ENCODE measurements at places on chromosomes 12 and 14.

DNA sequence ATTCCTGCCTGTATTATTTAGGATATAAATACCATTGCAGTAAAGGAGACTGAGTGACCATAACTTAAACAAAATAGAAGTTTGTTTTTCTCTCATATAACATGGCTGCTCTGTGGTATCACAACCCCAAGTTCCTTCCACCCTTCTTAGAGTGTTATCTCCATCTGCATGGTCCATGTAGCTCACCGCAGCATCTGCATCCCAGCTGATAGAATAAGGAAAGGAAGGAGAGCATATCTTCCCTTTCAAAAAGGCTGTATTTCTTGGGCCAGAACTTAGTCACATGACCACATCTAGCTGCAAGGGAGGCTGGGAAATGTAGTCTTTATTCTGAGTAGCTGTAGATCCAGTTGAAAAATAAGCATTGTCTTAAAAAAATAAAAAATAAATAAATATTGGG, 184.8 kb upstream of the NUDT4 start:
- no peak for DNase-seq

DNA sequence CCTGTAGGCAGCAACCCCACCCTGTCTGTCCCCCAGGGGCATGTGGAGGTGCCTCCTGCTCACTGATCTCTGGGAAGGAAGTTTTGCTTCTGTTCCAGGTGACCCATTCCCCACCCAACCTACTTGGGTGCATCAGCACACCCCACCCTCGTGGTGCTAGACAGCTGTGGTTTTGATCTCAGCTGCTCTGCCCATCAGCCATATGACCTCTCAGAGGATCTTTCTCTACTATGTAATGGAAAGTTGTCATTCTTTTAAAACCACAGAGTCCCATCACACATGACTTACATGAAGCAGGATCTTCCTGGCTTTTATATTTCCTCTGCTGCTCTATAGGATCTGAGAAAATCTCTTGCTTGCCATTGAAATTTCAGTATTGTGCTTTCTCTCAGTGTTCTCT, 13.5 kb upstream of the KRT82 start:
- no peak for DNase-seq

DNA sequence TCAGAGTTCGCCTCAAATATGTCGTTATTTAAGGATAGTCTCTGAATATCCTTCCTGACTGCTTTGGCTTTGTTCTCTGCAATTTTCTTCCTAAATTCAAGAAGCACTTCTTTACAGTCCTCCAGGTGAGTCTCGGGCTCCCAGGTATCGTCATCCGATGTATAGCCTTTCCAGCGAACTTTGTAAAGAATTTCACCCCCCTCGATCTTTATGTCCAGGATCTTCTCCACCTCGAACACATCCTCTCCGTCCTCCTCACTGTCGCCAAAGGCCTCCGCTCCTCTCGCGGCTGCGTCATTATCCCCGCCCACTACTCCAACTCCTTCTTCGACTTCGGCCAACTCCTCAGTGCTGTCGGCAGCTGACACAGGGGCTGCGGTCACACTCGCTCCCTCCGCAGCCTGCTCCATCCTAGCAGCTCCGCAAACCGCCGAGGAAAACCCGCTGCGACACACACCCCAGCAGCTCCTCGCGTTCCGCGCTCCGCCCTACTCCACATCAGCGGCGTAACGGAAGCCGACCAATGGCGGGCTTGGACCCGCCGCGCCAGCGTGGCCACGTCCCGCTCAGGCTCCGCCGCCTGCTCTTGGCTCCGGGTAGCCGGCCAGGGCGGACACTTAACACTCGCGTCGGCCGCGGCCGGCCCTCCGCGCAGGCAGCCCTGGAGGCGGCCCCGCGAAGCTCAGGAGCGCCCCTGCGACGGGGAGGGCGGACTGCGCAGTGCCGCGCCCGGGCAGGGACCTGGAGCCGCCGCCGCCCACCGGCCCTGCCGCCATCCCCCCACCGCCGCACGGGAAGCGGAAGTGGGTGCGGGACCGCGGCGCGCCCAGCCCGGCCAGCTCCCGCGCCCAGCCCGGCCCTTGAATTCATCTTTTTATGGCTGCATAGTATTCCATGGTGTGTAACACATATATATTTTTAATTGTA, 4.1 kb downstream of the CD163L1 start:
- no peak for DNase-seq

GRCh38 chr12:66661357-66661756, 17.5 kb downstream of the GRIP1 start:
- DNase-seq, result no peak

DNA sequence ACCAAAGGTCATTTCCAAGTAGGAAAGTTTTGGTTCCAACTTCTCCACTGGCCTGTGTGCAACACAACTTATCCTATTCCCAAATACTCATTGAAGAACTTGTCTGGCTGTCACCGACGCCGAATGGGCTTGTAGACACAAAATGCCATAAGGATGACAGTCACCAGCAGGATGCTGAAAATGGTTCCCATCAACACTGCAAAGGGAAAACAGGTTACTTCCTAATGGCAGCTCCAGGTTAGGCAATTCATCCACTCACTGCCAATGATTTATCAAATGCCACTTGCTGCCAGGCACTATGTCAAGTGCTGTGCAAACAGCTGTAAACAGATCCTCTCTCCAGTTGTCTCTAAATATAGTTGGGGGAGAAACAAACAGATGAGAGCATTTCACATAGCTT, 6.1 kb downstream of the C12orf76 start:
- DNase-seq, result no peak

GRCh38 chr12:52792185-52793029, 3.5 kb downstream of the KRT3 start:
- no peak for DNase-seq

DNA sequence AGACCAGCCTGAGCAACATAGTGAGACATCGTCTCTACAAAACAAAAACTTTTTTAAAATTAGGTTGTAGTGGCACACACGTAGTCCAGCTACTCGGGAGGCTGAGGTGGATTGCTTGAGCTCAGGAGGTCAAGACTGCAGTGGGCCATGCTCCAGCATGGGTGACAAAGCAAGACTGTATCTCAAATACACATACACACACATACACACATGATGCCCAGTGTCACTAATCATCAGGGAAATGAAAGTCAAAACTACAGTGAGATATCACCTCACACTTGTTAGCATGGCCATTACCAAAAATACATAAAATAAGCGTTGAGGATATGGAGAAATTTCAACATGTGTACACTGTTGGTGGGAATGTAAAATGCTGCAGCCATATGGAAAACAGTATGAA, 33.2 kb upstream of the KICS2 start:
- no peak for DNase-seq

DNA sequence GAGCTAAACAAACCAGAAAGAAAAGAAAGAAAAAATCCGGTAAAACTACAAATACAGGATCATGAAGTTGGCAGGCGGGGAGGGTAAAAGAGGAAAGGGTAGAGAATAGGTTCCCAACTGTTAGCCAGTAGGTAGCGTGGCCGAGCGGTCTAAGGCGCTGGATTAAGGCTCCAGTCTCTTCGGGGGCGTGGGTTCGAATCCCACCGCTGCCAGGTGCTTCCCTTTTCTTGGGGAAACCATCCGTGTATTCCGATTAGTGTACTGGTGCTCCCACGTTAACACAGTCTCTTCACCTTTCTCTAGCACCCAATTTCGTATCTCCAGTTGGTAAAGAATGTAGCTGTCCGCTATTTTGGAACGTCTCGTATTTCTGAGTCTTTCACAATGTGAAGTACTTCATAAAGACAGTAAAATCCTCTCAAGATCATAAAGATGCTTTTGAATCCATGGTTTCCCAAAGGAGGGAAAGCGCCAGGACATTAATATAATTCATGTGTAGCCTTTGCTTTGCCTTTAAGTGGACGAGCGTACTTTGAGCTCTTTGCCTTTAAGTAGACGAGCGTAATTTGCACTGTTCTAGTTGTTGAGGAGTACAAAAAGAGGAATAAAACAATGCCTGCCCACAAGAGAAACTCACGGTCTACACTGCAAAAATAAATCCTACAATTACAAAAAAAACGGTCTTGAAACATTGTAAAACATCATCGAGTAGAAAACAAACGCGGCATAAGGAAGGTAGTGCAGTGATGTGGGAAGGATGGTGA, 19.0 kb upstream of the RNASE12 start:
- peak; percentile 70 for DNase-seq

GRCh38 chr14:70780396-70781075, 28.8 kb downstream of the MAP3K9 start:
- DNase-seq, result no peak

DNA sequence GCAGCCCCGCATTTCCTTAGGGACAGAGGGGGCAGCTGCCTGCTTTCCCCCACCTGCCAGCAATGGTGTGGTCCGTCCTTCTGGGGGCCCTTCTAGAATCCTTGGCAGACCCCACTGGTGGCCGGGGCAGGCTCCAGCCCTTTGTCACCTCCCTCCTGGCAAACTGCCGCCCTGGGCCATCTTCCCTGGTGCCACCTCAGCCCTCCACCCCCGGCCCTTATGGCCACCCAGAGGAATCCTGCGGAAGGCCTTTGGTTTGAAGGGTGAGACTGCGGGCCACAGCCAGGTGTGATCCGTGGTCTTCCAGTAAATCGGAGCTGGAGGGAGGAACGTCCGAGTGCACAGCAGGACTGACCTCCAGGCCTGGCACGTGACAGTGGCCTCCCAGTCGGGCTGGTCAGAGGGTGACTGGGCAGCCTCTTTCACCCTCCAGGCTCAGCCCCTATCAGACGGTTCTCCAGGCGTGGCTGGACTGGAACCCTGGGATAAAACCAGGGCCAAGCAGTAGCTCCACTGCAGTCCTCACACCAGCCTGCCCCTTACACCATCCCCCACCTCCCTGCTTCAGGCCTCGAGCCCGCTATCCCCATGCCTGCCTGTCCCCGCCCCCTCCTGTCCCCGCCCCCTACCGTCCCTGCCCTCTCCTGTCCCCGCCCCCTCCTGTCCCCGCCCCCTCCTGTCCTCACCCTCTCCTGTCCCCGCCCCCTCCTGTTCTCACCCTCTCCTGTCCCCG, 12.4 kb downstream of the FBRSL1 start:
- DNase-seq, result no peak

DNA sequence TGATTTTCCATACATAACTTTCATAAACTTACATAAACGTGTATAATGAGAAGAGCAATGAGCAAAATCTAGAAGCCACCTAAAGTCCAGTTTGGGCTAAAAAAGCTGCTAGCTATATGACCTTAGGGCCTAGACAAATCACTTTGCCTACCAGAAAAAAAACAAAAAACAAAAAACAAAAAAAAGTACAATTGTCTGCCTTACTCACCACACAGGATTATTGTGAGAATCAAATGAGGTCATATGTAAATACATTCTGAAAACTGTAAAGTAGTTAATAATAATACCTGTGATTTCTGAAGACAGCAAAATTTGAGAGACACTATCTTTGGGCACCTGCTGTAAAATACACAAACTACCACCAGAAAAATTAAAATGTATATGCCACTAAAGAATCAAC, 4.2 kb downstream of the ATP2B1 start:
- DNase-seq, result no peak

DNA sequence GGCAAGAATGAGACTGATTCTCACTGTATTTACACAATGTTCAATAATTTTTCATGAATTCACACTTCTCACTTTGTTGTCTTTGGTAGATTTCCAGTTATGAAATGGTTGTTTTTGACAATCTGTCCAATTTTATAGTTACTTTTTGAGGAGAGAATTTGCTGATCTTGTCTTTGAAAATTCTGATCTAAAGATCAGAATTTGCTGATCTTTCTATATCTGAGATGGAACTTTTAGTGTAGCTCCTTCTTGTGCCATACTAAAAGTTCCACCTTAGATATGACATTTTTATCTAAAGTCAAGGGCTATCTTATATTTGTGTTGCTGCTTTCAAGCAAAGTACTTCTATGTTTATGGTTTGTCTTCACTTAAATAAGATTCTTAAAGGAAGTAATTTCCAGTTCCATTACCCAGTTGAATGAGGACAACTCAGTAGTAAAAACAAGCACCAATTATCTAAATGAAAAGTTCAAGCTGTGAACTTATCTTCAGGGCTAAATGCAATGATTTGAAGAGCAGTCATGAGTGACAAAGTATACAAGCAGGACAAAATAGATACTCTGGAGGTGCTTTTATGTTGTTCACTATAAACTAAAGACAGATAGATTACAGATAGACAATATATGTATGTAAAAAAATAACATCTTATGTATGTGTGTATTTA, 76.4 kb upstream of the FOXG1 start:
- DNase-seq, result no peak

DNA sequence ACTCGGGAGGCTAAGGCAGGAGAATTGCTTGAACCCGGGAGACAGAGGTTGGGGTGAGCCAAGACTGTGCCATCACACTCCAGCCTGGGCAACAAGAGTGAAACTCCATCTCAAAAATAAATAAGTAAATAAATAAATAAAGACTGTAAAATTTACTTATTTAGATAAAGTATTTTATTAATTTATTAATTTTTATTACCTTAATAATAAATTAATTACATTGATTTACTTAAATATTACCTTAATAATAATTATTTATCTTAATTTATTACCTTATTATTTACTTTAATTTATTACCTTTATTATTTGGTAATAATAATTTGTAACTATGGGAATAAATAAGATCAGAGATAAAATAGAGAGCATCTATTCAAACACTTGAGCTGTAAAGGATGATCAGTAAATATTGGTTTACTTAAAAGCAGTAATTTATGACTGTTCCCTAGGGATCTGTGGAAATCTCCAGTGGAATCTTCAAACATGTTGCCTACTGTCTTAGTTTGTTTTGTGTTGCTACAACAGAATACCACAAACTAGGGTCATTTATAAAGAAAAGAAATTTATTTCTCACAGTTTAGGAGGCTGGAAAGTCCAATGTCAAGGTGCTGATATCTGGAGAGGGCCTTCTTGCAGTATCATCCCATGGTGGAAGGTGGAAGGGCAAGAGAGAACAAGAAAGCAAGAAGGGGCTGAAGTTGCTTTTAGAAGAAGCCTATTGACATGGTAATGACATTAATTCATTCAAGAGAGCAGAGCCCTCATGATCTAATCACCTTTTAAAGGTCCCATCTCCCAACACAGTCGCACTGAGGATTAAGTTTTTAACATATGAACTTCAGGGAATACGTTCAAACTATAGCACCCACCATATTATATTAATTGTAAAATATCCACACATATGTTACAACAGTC, 37.1 kb downstream of the SOCS2 start:
- DNase-seq, result no peak

Data from HuH-7.5 (cell line).